ENCODE measurements at places on chromosomes 12 and 14.
A peak's percentile ranks its signal among the peaks of the same experiment; 100 is the strongest.

DNA sequence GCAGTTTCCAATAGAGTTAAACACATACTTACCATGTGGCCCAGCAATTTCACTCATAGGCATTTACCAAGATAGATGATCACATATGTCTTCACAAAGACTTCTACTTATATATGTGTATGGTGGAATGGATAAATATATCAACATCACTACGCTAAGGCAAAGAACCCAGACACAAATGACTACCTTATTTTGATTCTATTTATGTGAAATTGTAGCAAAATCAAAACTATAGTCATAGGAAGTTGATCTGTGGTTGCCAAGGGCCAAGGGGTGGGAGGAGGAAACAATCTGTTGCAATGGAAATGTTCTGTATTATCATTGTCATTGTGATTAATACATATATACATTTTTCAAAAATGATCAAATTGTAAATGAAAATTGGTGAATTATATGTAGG, 47.7 kb upstream of the ANP32D start:
- no peaks in the 10 kb centered on the region for H3K36me3 ChIP-seq
- peaks cover 45% of the 10 kb centered on the region for H3K27me3 ChIP-seq
- H3K4me3 ChIP-seq, result no peak overlapping the region
- peaks cover 2% of the 10 kb centered on the region for H3K4me1 ChIP-seq
- H3K27ac ChIP-seq, result no peak overlapping the region

DNA sequence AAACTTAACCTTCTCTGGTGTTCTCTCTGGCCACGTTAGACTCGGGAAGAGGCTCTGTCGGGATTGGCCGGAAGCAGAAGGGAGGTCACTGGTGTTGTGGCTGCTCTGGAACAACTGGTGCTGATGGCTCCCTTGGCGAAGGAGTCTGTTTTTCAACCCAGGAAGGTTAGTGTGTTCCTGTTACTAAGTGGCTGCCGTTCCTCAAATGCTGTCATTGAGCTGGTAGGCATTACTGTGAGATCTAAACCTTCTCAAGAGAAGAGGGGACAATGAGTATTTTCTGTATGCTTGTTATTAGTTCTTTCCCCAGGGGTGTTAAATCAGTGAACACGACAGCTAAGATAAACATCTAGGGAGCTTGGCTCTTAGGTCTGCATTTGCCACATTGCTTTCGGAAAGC, 18.3 kb downstream of the POP5 start:
- DNase-seq, result no peak
- H3K27me3 ChIP-seq, result no peaks in the 10 kb centered on the region
- H3K27ac ChIP-seq, result no peak overlapping the region
- peaks cover 48% of the 10 kb centered on the region for H3K36me3 ChIP-seq

DNA sequence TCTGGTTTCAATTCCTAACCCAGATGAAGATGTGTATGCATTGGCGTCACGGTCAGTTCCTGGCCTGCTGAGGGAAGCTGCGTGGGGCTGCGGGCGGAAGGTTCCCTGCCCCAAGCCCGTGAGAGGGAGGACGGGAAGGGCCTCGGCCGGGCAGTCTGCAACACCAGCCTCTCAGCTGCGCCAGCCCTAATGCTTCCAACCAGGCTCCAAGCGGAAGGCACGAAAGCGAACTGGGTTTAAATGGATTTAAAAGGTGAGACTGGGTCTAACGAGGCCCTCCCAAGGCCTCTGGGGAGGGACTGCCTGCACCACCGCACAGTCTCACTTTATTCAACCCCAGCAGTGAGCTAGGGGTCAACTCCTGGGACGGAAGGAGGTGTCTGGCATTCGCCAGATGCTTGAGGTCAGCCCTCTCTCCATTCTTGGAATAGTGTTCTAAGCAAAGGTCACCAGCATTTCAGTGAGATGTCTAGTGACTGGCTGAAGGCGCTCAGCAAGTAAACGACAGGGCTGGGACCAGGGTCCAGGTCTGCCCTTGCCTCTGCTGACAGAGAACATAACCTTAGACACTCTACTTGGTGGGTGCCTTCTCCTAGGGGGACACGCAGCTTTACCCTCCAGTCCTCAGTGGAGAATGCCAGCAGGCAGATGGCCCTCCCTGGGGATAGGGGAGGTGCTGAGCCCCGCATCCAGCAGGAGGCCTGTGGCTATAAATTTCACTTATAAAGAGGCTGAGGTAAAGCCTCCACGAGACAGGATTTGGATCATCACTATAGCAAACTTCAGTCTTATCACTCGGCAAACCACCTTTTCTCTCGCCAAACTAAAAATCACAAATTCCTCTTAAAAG, 92.2 kb downstream of the PIWIL1 start:
- no peak overlapping the region for H3K4me3 ChIP-seq
- no peak for DNase-seq
- H3K4me1 ChIP-seq, result no peaks in the 10 kb centered on the region
- H3K27me3 ChIP-seq, result no peaks in the 10 kb centered on the region
- no peak overlapping the region for H3K27ac ChIP-seq
- no peaks in the 10 kb centered on the region for H3K36me3 ChIP-seq

GRCh38 chr14:26987744-26988363, 390.0 kb upstream of the NOVA1 start:
- no peak overlapping the region for H3K4me3 ChIP-seq
- no peak overlapping the region for H3K27ac ChIP-seq
- H3K27me3 ChIP-seq, result no peaks in the 10 kb centered on the region
- H3K36me3 ChIP-seq, result no peaks in the 10 kb centered on the region
- peaks cover 13% of the 10 kb centered on the region for H3K4me1 ChIP-seq

- H3K27ac ChIP-seq, result no peak overlapping the region
- no peaks in the 10 kb centered on the region for H3K27me3 ChIP-seq
- no peaks in the 10 kb centered on the region for H3K36me3 ChIP-seq
- peaks cover 3% of the 10 kb centered on the region for H3K4me1 ChIP-seq
Observed at GRCh38 chr14:105283899-105284298, 16.9 kb downstream of the BRF1 start.

DNA sequence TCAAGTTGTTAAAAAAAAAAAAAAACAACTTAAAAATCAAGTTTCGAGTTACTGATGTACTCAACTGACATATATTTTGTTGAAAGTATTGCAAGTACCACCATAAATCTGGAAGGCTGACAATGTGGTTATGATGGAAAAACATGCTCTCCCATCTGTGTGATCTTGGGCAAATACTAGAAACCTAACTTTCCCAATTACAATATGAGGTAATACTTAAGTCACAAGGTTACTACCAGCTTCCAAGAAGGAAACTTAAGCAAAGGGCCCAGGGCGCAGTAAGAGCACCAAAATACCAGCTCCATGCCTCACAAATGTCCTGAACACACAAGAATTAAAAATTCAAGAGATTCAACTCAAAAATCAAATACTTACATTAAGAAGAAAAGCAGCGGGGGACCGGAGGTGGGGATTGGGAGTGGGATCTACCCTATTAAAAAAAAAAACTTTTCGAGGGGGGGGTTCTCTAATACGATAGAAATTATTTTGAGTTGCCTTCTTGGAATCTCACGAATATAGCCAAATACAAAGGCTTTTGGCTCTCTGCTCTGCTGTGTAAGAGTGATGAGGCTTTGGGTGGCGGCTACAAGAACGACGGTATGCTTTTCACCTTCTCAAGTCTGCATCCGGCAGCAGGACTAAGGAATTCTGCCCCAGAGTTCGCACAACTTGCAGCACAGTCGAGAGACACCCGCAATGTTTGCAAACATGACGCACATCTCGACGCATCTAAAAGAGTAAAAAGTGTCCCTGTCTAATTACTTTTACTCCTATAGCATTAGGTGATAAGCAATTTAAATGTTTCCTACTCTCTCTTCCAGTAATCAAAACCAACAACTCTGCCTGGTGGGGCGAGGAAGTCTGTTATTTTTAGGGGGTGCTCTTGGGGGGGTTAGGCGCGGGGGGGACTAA, 1.1 kb downstream of the SAV1 start:
- peak overlapping the region; percentile 65 for H3K4me3 ChIP-seq
- H3K27ac ChIP-seq, result peak overlapping the region; percentile 93

GRCh38 chr14:31965071-31965734, 111.9 kb upstream of the ARHGAP5 start:
- no peak for DNase-seq
- no peaks in the 10 kb centered on the region for H3K36me3 ChIP-seq
- no peaks in the 10 kb centered on the region for H3K4me1 ChIP-seq
- no peaks in the 10 kb centered on the region for H3K27me3 ChIP-seq
- no peak overlapping the region for H3K4me3 ChIP-seq
- H3K27ac ChIP-seq, result no peak overlapping the region

GRCh38 chr14:65849558-65849957, 437.0 kb downstream of the FUT8 start:
- no peaks in the 10 kb centered on the region for H3K27me3 ChIP-seq
- no peaks in the 10 kb centered on the region for H3K4me1 ChIP-seq
- H3K27ac ChIP-seq, result no peak overlapping the region
- DNase-seq, result no peak
- H3K4me3 ChIP-seq, result no peak overlapping the region

GRCh38 chr14:97056086-97056485, 258.9 kb downstream of the VRK1 start:
- DNase-seq, result peak; percentile 26
- peaks cover 8% of the 10 kb centered on the region for H3K4me1 ChIP-seq
- H3K27me3 ChIP-seq, result no peaks in the 10 kb centered on the region
- no peaks in the 10 kb centered on the region for H3K36me3 ChIP-seq

GRCh38 chr12:127810041-127810440, 456.9 kb upstream of the TMEM132C start:
- no peaks in the 10 kb centered on the region for H3K4me1 ChIP-seq
- H3K27ac ChIP-seq, result no peak overlapping the region
- H3K27me3 ChIP-seq, result no peaks in the 10 kb centered on the region
- H3K36me3 ChIP-seq, result no peaks in the 10 kb centered on the region

DNA sequence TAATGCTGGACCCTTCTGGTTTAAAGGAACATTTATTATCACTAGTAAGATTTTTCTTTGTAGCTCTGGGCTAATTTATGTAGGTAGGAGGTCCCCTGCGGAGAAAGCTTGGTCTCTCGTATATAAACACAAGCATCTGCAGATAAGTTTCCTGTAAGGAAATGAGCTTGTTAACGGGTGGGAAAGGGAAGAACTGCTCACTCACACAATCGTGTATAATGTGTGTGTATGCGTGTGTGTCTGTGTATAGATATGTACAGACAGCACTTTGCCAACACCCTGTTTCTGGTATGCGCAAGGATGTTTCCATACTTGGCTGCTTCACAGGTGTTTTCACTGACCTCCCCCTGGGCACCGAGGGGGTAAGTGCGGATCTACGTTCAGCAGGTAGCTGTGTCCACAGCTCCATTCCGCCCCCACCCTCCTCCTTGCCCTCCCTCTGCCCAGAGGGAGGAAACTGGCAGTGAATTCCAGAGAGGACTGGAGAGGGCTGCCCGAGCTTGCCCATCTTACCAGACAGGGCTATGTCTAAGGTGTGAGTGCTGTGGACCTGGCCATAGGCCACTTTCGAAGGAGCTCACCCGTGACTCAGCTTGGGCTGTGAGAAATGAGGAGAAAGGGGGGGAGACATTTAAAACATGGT, 65.2 kb downstream of the NINJ2 start:
- H3K27me3 ChIP-seq, result no peaks in the 10 kb centered on the region
- no peaks in the 10 kb centered on the region for H3K36me3 ChIP-seq
- DNase-seq, result no peak
- no peak overlapping the region for H3K27ac ChIP-seq
- H3K4me1 ChIP-seq, result no peaks in the 10 kb centered on the region
- no peak overlapping the region for H3K4me3 ChIP-seq

- H3K27ac ChIP-seq, result no peak overlapping the region
- no peaks in the 10 kb centered on the region for H3K36me3 ChIP-seq
- DNase-seq, result peak; percentile 46
- no peak overlapping the region for H3K4me3 ChIP-seq
- no peaks in the 10 kb centered on the region for H3K27me3 ChIP-seq
- H3K4me1 ChIP-seq, result peaks cover 16% of the 10 kb centered on the region
Observed at GRCh38 chr12:623172-623864, 39.9 kb downstream of the NINJ2 start.

DNA sequence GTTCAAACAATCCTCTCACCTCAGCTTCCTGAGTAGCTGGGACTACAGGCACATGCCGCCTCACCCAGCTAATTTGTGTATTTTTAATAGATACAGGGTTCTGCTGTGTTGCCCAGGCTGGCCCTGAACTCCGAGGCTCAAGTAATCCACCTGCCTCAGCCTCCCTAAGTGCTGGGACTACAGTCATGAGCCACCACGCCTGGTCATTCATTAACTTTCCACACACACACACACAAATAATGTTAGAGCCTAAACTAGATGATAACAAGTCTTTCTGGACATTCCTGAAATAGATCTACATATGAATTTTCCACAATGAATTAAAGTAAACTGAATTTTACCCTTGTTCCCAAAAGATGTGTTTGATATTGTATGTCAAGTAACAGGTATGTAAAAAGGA, 776.0 kb downstream of the GALC start:
- no peaks in the 10 kb centered on the region for H3K4me1 ChIP-seq
- H3K27me3 ChIP-seq, result no peaks in the 10 kb centered on the region
- H3K27ac ChIP-seq, result no peak overlapping the region
- H3K36me3 ChIP-seq, result no peaks in the 10 kb centered on the region
- no peak overlapping the region for H3K4me3 ChIP-seq

GRCh38 chr14:54822685-54823084, 79.9 kb downstream of the GCH1 start:
- H3K36me3 ChIP-seq, result no peaks in the 10 kb centered on the region
- H3K4me3 ChIP-seq, result no peak overlapping the region
- no peaks in the 10 kb centered on the region for H3K27me3 ChIP-seq

DNA sequence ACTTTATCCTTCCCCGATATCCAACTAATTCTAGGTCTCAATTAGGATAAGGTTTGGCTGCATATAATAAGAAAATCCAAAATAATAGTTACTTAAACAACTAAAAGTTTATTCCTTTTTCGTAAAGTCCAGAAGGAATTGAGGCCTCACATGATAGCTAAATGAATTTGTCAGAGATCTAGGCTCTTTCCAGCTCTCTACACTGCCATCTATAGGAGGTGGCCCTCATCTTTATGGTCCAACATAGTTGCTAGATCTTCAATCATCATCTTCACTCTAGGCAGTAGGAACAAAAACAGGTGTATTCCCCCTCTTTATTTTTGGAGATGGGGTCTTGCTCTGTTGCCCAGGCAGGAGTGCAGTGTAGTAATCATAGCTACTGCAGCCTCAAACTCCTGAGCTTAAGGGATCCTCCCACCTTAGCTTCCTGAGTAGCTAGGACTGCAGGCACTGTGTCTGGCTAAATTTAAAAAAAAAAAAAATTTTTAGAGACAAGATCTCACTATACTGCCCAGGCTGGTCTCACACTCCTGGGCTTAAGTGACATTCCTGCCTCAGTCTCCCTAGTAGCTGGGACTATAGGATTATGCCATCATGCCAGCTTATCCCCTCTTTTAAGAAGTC, 46.5 kb upstream of the SAV1 start:
- H3K27ac ChIP-seq, result no peak overlapping the region
- H3K4me1 ChIP-seq, result no peaks in the 10 kb centered on the region
- H3K4me3 ChIP-seq, result no peak overlapping the region
- DNase-seq, result peak; percentile 61
- no peaks in the 10 kb centered on the region for H3K27me3 ChIP-seq

DNA sequence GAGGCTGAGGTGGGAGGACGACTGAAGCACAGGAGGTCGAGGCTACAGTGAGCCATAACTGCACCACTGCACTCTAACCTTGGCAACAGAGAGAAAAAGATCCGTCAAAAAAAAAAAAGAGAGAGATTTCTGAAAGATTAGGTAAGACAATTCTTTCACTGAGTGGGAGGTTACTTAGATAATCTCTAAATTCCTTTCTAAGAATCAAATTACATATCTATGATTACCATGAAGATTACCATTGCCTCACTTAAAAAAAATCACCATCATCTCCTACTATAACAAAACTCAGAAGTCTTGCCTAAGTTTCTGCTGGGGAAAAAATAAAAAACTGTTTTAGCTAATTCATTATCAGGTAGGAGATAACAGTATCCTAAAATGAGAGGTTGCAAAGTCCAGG, 366.7 kb downstream of the DUSP6 start:
- H3K36me3 ChIP-seq, result no peaks in the 10 kb centered on the region
- no peak overlapping the region for H3K27ac ChIP-seq
- 0 out of 2 replicates have a peak, but pooled peaks cover 13% of the 10 kb centered on the region for H3K4me1 ChIP-seq
- DNase-seq, result no peak
- no peaks in the 10 kb centered on the region for H3K27me3 ChIP-seq

GRCh38 chr14:58738189-58738836, 100.6 kb downstream of the DACT1 start:
- no peaks in the 10 kb centered on the region for H3K4me1 ChIP-seq
- H3K27ac ChIP-seq, result no peak overlapping the region
- H3K36me3 ChIP-seq, result no peaks in the 10 kb centered on the region
